SK-N-DZ (cell line): ENCODE measurements at places on chromosomes 6 and 20.

DNA sequence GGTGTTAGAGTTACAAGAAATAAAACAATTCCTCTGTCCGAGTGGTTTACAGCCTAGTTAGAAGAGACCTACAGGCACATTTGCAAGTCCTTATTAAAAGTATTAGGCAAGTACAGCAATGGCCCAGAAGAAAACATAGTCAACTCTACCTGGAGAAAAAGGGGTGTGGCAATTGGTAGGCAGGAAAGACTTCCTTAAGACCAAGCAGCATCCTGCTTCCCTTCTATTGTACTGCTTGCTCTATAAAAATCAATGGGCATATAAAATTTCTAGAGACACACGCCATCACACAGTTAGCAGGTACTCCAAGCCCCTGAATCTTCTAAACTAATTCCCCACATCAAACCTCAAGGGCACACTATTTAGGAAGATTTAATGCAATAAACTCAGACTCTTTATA, 185.6 kb downstream of the ATXN1 start:
- no peak for DNase-seq

GRCh38 chr20:62360854-62361798, 6.0 kb downstream of the LAMA5 start:
- no peak for DNase-seq

GRCh38 chr6:36063318-36064060, 35.9 kb downstream of the MAPK14 start:
- no peak for DNase-seq

DNA sequence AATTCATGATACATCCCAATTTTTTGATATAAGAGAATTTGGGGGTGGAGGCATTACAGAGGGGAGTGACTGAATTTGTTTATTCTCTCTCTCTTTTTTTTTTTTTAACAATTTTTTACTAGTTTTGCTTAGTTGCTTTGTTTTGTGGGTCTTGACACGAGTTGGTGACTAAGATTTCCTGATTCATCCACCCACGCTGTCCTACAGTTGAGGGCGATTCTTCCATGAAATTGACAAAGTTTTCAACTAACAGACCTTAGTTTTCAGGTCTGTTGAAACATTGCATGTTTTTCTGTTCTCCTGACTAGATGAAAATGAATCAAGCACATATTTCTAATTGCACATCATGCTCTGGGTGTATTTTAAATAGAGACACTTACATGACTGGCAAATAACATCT, 613.8 kb downstream of the TFAP2B start:
- DNase-seq = no peak

DNA sequence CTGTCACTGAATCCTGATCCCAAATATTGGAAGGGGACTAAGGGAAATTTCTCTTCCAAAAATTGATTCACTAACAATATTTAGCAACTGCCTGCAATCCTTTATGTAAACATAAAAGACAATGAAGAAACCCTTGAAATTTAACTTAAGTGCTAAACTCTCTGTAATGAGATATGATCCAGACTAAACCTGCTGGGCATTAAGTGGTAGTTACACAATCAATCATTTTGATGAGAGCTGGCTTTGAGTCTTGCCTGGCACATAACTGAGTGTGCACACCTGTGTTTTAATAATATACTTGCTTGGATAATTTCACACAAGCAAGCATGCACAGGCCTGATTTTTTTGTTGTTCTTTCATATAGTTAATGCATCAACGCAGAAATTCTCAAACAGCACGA, 9.8 kb upstream of the ZFP64 start:
- no peak for DNase-seq
